ENCODE measurements at places on chromosomes 6 and 20.

DNA sequence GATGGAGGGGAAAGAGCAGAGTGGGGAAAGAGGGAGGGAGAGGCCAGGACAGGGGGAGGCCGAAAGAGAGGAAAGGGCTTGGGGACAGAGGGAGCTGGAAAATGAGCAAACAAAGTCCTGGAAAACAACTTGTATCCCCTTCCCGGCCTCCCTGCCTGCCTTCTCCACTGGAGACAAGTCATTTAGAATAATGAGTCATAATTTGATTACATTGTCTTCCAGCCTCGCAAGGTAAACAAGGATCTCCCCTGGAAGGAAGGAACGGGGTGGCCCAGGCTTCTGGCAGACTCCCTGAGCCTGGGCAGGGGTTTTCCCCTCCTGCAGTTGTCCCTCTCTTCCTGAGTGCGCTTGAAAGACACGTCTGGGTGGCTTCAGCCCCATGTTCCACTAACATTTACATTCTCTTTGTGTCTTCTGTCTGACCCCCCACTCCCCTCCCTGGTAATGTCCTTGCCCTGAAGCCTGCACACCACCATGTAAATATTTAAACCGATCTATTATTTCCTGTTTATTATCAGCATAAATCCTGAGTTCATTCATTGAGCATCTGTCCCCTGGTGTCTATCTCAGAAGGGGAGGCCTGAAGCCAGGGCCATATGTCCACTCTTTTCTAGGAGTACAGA is 12.1 kb upstream of the MRPS18A start:
- no peak for DNase-seq

GRCh38 chr6:13049666-13050254 is 278.6 kb downstream of the TBC1D7 start:
- no peak for DNase-seq

- DNase-seq: no peak
These were observed 44.2 kb upstream of the RNF24 start for GRCh38 chr20:4059606-4060005.

- DNase-seq: no peak
These were observed 53.2 kb downstream of the FAXC start for GRCh38 chr6:99296261-99296660.

GRCh38 chr6:152071843-152072242 is 264.4 kb downstream of the ESR1 start:
- DNase-seq: no peak

- no peak for DNase-seq
These were observed 240.9 kb upstream of the BTBD3 start for GRCh38 chr20:11676630-11677287.

DNA sequence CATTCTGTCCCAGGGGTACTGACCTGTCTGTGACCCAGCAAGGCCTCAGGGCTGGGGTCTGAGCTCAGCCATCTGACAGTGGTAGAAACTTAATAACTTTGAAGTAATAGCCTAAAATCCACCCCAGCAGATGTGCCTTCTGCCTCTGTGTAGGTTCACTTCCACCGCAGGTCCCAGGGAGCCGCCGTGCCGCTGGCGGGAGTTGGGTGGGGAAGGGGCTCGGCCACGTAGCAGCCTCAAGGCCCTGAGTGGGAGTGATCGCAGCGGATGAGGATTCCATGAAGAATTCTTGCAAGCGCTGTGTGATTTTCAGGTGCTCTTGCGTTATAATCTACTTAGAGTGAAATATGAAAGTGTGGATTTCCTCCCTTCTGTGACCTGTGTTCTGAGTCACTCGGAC is 163.7 kb downstream of the DTNBP1 start:
- no peak for DNase-seq

DNA sequence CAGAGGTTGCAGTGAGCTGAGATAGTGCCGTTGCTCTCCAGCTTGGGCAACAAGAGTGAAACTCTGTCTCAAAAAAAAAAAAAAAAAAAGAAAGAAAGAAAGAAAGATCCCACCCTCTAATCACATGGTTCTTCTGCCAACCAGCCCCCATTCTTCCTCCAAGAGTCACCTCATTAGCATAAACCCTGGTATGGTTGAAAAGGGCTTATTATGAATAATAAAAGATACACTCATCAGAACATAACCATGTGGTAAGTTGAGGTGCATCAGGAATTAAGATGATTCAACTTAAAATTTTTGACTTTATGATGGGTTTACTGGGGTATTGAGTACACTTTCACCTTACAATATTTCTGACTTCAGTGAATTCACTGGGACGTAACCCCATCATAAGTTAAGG is 793 bp upstream of the TRIM40 start:
- DNase-seq: no peak

GRCh38 chr6:166671434-166672081 is 44.5 kb upstream of the RPS6KA2 start:
- DNase-seq: no peak

- no peak for DNase-seq
These were observed 48.7 kb upstream of the CDH4 start for GRCh38 chr20:61203320-61203719.

- no peak for DNase-seq
These were observed 54.3 kb upstream of the SLC2A12 start for GRCh38 chr6:134106702-134107101.

DNA sequence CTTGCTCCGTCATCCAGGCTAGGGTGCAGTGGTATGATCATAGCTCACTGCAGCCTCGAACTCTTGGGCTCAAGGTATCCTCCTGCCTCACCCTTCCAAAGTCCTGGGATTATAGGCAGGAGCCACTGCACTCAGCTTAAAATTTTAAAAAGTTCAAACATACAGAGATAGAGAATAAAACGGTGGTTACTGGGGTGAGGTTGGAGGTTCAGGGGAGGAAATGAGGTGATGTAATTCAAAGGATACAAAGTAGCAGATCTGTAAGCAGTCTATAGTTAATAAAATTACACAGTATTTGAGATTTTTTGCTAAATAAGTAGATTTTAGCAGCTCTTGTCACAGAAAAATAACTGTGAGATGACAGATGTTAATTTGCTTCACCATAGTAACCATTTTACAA is 7.5 kb upstream of the AFG1L start:
- DNase-seq: no peak

- DNase-seq: no peak
These were observed 127.2 kb downstream of the EYA2 start for GRCh38 chr20:47021850-47022249.

DNA sequence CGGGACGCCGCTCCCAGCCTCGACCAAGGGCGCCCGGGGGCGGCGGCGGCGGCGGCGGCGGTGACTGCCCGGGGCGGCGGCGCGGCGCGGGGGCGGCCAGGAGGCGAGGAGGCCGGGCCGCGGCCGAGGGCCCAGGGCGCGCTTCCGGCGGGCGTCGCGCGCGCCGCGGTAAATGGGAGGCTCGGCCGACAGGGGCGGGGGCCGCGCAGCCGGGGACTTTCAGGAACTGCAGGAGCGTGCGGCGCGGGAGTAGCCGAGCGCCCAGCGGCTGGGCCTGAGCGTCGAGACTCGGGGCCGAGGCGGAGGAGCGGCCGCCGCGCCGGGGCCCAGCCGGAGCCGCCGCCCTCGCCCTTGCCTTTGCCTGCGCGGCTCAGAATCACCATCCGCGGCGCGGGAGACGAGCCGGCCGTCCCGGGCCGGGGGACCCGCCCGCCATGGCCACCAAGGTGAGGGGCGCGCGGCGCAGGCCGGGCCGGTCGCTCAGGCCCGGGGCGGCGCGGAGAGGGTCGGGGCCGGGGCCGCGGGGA is at the start of gene SNX9:
Gene SNX9 (plus strand): TSS at position 246 of the 527 bp plus-strand sequence. CDS start 189 bp downstream, at position 435.
- peak; percentile 10 for DNase-seq

GRCh38 chr6:11218538-11219399 is 13.7 kb downstream of the NEDD9 start:
- DNase-seq: no peak

GRCh38 chr6:13411484-13411883 is 75.9 kb downstream of the GFOD1 start:
- no peak for DNase-seq

GRCh38 chr6:170226647-170227046 is 64.2 kb downstream of the DLL1 start:
- no peak for DNase-seq

DNA sequence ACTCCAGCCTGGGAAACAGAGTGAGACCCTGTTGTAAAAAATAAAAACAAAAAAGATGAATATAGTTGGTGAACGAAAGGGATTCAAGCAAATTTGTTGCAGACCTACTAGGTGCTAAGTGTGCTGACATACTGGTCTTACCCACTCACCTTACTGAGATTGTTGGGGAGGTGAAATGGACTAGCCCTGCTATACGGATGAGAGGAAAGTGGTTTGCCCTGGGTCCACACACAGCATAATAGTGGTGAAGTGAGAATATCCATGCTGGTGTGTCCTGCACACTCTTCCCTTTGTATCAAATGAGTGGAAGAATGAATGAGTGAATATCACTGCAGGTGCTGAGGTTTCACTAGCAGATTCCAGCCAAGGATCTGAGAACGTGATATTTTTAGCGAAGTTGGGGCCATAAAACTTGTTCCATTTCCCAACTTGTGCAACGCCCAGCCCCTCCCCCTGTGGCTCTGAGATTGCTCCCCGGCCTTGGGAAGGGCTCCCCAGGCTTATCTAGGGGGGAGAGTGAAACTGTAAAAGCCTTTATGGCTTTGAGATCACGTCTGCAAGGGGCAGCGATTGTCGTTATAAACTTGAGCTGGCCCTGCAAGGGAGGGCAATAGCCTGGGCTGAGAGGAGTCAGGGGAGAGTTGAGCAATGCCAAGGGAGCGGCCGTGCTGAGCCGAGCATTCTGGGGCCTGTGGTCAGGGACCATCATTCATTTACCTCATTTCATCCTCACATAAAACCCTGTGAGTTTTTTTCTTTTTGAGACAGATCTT is 33.2 kb upstream of the TTPAL start:
- no peak for DNase-seq

DNA sequence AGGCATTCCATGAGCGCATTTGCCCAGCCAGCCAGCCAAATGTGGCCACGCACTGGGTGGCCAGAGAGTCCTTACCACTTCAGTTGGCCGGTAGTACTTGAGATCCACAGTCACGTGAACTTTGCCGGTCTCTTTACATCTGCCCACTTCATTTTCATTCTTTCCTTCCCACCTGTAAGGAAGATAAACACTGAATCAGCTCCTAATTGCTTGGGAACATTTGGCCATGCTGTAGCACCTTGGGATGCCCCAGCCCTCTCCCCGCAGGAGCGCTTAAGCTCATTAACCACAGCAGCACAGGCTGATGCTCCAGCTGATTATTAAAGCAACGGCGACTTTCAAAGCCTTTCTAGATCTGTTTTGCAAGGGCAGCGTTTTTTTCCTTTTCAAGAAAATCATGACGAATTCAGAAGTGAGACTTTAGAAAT is 116.6 kb downstream of the FOXC1 start:
- no peak for DNase-seq

DNA sequence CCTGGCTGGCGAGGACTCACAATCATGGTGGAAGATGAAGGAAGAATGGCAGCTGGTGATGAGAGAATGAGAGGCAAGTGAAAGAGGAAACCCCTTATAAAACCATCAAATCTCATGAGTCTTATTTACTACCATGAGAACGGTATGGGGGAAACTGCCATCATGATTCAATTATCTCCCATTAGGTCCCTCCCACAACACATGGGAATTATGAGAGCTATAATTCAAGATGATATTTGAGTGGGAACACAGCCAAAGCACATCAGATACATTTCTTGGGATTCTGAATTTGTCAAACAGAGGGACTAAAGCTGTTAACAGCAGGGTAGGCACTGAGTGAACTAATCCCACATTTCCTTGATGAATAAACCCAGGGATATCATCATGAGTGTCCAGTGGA is 116.2 kb upstream of the PLCB4 start:
- no peak for DNase-seq

GRCh38 chr6:104623052-104623690 is 236.5 kb downstream of the HACE1 start:
- DNase-seq: no peak

- DNase-seq: no peak
These were observed 180.5 kb downstream of the ZFP64 start for GRCh38 chr20:52011093-52011492.

GRCh38 chr6:54327631-54328030 is 19.4 kb downstream of the TINAG start:
- DNase-seq: no peak

- DNase-seq: no peak
These were observed 925.5 kb upstream of the SLC35B3 start for GRCh38 chr6:9360881-9361280.

- peak; percentile 9 for DNase-seq
These were observed 38.7 kb downstream of the GSTA2 start for GRCh38 chr6:52724406-52725121.

GRCh38 chr6:7324520-7324919 is 11.5 kb upstream of the SSR1 start:
- no peak for DNase-seq

DNA sequence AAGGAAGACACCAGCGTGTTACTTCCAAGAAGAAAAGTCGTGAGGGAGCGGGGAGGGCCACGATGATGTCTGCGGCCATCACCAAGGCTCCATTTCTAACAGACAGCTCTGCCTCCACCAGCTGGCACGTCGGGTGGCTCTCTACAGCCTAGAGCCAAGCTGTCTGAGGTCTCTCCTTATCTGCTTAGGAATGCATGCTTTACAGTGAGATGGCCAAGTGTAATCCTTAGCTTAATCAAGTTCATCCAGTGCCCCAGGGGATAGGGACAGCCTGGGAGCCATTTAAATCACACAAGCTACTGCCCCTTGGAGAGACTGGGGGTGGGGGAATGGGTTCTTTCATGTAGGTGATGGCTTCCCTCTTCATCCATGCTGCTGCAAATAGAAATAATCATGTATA is 213.8 kb upstream of the CST7 start:
- DNase-seq: no peak

DNA sequence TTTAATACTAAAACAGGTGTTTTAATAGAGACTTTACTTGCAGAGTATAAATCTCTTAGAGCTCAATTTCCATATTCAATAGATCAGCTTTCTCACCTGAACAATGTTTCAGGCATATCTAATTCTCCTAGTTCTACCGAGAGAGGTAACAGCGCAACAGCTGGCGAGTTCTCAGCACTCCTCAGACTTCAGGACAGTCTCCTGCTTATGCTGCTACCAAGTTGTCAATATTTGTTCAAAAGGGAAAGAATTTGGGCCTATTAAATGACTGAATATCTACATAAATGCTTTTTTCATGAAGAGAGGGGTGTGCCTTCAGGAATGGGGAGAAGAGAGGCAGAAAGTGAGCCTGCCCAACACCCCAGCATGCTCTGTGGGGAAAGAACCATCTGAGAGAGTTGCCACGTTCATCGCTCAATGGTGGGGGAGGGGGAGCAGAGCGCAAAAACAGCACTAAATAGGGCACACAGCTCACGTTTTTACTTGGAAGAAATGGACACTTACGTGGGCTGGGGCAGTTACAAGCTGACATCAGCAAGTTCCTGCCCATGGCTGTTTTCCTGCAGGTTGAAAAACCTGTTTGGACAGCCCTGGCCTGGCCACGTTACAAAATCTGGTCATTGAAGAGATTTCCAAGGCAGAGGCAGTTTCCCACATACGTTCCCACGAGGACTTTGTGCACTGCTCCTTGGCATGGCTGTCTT is 38.0 kb downstream of the EZR start:
- no peak for DNase-seq

DNA sequence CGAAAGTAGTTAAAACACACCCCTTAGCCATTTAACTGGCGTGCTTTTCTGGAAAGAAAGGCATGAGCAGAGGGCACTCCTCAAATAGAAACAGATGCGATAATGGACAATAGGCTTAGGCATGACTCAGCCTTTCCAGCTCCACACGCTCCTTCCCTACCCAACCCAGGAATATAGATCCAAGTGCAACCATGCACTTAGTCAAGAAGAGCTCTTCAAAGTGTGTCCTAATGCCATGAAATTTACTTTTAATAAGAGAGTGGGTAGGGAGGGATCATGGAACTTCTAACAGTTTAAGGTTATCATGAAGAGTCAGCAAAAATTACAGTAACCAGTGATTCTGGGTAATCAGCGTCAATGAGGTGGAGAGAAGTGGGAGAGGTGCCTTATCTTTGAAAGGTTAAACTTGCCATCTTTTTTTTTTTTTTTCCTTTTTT is 2.4 kb upstream of the EFHC1 start:
- DNase-seq: no peak

All from GOT3 (cell line).